ENCODE measurements at places on chromosomes 1 and 21.

DNA sequence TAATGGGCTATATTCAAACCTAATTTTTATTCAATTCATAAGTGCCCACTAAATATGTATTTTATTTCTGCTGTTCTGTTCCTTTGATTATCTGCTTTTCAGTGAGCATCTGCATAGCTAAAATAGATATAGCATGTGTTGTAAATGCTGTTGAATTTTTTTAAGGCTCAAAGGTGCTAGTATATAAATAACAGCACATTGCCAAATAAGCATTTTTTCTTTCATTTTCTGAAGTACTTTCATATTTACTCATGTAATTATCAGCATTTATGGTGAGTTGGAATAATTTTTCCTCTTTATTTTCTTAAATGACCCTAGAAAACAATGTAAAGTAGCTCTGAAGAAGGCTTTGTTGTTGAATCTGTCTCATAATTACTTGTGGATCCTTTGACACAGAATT lies 69.6 kb upstream of the B3GALT2 start:
- no peak for DNase-seq

- DNase-seq = no peak
Observed at GRCh38 chr1:234111458-234112142, 207.1 kb downstream of the SLC35F3 start.

DNA sequence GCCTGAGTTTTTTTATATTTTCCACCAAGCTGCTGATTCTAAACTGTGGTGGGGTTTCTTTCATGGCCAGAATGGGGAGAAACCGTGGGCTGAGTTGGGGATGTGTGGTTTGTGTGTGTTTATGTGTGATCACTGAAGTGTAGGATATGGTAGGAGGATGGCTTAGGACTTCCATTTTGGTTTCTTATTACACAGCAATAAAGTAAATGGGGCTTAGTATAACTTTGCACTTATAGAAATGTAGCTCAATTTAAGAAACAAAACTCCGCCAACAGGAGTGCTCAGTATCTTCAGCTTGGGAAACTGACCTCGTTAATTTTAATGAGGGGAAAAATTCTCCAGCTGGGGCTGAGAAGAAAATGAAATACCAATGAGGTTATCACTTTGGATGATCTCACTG lies 77.8 kb downstream of the PBX1 start:
- no peak for DNase-seq

- no peak for DNase-seq
Observed at GRCh38 chr1:107243461-107243860, 102.6 kb downstream of the NTNG1 start.

- no peak for DNase-seq
Observed at GRCh38 chr1:41348394-41348793, 12.8 kb upstream of the FOXO6 start.

GRCh38 chr1:65704318-65704717 lies 88.4 kb upstream of the PDE4B start:
- DNase-seq = no peak

GRCh38 chr1:110460253-110461220 lies 9.6 kb downstream of the PROK1 start:
- DNase-seq = no peak

GRCh38 chr21:34796518-34797200 lies 127.9 kb downstream of the CLIC6 start:
- no peak for DNase-seq

- no peak for DNase-seq
Observed at GRCh38 chr1:33171977-33172813, 9.6 kb downstream of the TRIM62 start.

GRCh38 chr1:55062801-55063576 lies 23.6 kb downstream of the PCSK9 start:
- no peak for DNase-seq

- DNase-seq = no peak
Observed at GRCh38 chr21:34116569-34116968, 43.2 kb downstream of the MRPS6 start.

GRCh38 chr1:177648731-177649265 lies 321.1 kb downstream of the SEC16B start:
- DNase-seq = no peak

DNA sequence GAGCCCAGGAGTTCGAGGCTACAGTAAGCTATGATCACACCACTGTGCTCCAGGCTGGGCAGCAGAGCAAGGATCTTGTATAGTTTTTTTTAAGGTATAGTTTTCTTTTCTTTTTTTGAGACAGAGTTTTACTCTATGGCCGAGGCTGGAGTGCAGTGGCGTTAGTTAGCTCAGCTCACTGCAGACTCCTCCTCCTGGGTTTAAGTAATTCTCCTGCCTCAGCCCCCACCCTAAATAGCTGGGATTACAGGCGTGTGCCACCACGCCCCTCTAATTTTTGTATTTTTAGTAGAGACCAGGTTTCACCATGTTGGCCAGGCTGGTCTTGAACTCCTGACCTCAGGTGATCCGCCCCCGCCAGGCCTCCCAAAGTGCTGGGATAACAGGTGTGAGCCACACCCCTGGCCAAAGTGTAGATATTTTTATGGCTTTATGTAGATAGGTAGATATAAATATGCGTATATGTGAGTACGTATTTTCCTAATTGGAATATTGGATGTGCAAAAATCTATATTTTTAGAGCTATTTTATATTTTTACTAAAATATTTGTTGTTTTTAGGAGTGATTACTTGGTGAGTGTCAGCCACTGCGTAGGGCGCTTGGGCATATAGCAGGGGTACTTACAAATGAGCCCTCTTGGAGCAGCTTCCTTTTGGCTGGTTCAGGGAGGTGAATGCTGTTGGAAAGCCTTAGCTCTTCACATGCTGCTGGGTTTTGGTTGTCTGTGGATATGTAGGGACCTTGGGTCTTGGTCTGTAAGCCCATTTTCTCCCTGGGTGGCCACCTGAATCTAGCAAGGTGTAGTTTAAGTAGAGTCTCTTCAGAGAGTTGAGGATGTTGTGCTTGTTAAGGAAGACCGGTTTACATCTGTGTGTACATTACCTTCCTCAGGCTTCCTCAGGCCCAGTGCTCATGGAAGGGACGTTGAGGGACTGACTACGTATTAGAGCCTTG lies 9.5 kb downstream of the KDM4A start:
- no peak for DNase-seq

GRCh38 chr1:7104339-7104738 lies 319.1 kb downstream of the CAMTA1 start:
- DNase-seq = no peak

DNA sequence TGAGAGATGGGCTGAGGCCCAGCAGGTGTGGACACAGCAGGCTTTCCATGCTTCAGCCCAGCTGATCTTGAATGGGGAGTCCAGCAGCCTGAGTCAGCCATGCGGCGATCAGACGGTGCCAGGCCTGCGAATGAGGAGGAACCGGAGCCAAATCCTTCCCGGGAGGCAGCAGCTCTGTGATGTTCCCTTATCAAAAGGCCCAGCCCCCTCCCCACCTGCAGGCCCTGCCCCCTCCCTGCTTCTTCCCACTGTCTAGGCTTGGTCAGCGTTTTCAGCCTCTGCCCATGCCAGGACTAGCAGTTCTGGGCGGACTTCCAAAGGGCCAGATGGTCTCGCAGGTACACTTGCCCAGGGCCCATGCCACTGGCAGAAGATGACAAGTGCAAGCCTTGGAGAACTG lies 253.8 kb downstream of the KAZN start:
- no peak for DNase-seq

GRCh38 chr1:66930823-66931174 lies 6.0 kb downstream of the MIER1 start:
- no peak for DNase-seq

- no peak for DNase-seq
Observed at GRCh38 chr1:22949822-22950331, 22.8 kb downstream of the LACTBL1 start.

Measured in cortex of kidney (tissue), 1 donor.